ENCODE measurements at places on chromosomes 1 and 21. TPM values are rescaled to one million over a fixed set of nuclear protein-coding genes. Genes with fewer than 3 reads are reported as not detected.

TPTE gene
- not detected for total RNA-seq

CD1E gene
- not detected for total RNA-seq

MTARC1 gene
- 0.74 TPM for total RNA-seq

CNKSR1 gene
- total RNA-seq: 13.7 TPM

GRHL3 gene
- 16.7 TPM for total RNA-seq

TDRKH gene
- total RNA-seq: 33.6 TPM

SHISA4 gene
- 38.2 TPM for total RNA-seq

FCGR1A gene
- not detected for total RNA-seq

GRCh38 chr1:173164686-173165085 lies 42.4 kb downstream of the TNFSF4 start:
- no peaks in the 10 kb centered on the region for H3K36me3 ChIP-seq
- no peak overlapping the region for H3K27ac ChIP-seq
- H3K27me3 ChIP-seq: no peaks in the 10 kb centered on the region

- no peaks in the 10 kb centered on the region for H3K27me3 ChIP-seq
- H3K27ac ChIP-seq: no peak overlapping the region
- H3K36me3 ChIP-seq: no peaks in the 10 kb centered on the region
Measured at GRCh38 chr21:27513825-27514224, 546.9 kb upstream of the ADAMTS5 start.

DNA sequence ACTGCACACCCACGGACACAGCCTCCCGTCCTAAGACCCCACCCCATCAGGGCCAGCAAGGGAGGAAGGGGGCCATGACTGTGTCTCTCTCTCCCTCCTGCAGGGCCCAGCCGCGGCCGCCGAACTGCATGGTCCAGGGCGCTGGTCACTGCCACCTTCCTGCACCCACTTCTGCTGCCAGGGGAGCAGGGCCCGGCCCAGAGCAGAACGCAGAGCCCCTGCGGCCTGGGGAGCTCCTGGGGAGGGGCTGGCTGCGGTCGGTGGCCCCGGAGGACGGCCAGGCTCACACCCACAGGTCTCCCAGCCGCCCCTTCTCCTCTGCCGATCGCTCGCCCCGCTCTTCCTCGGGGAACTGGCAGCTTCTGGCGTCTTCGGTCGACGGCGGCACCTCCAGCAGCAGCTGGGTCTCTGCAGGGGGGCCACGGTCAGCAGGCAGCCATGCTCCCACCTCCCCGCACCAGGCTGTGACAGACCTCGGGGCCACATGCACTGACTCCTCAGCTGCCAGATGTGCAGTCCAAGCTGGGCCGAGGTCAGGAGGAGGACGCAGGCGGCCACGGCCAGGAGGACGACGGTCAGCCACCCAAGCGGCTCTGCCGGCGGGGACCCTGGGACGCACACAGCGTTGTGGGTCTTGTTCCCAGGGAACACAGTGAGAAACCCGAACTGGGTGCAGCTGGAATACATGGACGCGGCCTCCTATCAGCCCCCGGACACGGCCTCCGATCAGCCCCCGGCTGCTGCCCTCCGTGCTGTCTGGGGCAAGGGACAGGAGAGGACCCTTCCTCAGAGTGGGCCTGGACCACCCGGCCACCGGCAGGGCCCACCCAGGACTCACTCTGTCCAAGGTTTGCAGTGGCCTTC lies 2.6 kb downstream of the TNFRSF18 start:
- no peak for DNase-seq
- no peaks in the 10 kb centered on the region for H3K27me3 ChIP-seq
- H3K36me3 ChIP-seq: no peaks in the 10 kb centered on the region
- H3K27ac ChIP-seq: no peak overlapping the region
- H3K4me3 ChIP-seq: no peak overlapping the region
- peaks cover 11% of the 10 kb centered on the region for H3K4me1 ChIP-seq

GRCh38 chr1:226433341-226433720 lies 25.4 kb upstream of the PARP1 start:
- no peaks in the 10 kb centered on the region for H3K36me3 ChIP-seq
- DNase-seq: no peak
- no peaks in the 10 kb centered on the region for H3K4me1 ChIP-seq
- no peak overlapping the region for H3K27ac ChIP-seq
- H3K27me3 ChIP-seq: peaks cover 2% of the 10 kb centered on the region
- H3K4me3 ChIP-seq: no peak overlapping the region
